ENCODE measurements at places on chromosomes 4 and X.

GRCh38 chrX:68571292-68571609 is 72.4 kb downstream of the YIPF6 start:
- DNase-seq, result no peak

- DNase-seq, result no peak
These were observed 5.1 kb downstream of the P2RY4 start for GRCh38 chrX:70254909-70255308.

DNA sequence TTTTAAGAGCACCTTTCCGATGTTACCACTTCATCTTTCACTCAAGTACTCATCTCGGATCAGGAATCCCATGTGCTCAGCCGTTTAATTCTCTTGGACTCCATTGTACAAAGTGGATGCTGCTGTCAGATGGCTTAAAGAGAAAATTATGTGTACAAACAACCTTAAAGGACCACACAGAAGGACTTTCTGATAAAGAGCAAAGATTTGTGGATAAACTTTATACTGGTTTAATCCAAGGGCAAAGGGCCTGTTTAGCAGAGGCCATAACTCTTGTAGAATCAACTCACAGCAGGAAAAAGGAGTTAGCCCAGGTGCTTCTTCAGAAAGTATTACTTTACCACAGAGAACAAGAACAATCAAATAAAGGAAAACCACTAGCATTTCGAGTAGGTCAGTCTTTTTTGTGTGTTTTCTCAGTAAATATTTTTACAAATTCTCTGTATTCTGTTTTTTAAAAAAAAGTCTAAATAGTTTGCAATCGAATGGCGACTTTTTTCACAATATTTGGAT is 20.1 kb downstream of the MMAA start:
- DNase-seq, result no peak

DNA sequence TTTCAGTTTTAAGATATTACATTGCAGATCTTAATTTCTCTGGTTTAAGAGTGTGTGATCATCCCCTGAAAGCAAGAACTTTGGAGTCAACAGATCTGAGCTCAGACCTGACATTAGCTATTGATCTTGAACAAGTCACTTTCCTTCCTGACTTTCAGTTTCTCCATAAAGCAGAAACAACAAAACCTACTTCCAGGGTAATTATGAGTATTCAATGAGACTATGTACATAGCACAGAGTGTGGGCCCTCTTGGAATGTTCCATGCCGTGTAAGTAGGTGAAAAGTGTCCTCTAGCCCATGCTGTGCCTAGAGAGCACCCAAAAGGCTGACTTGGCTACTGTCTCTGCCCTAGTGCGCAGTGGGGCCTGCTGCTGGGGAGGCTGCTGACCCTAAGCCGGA is 188.0 kb upstream of the RPL34 start:
- DNase-seq, result no peak

DNA sequence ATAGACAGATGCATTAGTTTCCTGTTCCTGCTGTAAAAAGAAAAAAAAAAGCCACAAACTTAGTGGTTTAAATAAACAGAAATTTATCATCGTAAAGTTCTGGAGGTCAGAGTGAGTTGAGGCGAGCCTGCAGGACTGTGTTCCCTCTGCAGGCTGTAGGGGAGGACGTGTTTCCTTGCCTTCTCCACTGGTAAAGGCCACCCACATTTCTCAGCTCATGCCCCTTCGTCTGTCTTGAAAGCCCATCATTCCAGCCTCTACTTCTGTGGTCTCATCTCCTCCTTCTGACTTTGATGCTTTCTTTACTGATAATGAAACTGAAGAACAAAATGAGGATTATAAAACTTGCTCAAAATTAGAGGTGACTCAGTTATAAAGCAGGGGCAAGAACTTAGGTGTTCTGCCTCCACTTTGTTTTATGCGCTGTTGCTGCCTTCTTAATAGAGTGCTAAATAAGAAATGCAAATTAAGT is 143.0 kb downstream of the STIM2 start:
- DNase-seq, result no peak

- peak; percentile 8 for DNase-seq
These were observed 80.3 kb upstream of the LSM6 start for GRCh38 chr4:146095091-146095690.

DNA sequence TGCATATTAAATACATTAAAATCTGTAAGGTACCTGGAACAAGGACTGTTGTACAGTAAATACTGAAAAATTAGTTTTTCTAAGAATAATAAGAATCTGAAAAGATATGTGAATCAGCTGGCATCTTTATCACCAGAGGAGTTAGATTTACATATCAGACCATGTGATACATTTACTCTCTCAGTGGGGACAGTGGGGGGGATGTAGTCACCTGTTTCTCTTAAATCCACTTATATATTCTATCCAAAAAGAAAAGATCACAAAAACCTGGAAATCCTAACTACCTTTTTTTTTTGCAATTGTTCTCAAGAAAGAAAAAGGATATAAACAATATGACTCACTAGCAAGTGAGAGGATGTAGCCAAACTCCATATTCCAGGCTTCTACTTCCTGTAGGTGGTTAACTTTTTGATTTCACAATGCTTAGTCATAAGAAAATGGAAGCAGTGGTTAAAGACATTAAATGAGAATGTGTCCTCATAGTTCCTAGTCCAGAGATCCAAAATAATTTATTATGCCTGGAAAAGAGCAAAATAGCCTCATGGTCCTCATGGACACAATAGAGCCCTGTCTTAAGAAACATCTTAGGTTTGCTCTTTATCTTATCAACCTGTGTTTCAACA is 22.5 kb upstream of the MYOZ2 start:
- no peak for DNase-seq

DNA sequence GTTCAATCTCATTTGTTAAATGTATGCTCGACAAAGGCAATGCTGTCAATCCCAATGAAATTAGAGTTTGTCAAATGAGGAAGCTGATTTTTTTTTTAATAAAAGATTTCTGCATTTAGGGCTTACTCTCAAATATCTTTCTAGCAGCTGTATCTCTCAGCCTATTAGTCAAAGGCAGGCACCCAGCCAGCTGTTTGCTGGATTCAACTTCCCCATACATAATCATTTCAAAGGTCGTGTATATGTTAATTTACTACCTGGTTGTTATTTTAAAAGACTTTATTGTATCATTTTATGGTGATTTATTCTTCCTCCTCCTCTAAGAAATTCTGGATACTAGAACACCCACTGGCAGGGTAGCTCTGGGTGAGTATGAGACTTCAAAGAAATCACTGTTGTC is 27.1 kb downstream of the RAI2 start:
- DNase-seq, result no peak

GRCh38 chr4:5678977-5679376 is 29.4 kb downstream of the EVC2 start:
- no peak for DNase-seq

GRCh38 chr4:89640620-89641366 is 196.2 kb downstream of the SNCA start:
- DNase-seq, result no peak

DNA sequence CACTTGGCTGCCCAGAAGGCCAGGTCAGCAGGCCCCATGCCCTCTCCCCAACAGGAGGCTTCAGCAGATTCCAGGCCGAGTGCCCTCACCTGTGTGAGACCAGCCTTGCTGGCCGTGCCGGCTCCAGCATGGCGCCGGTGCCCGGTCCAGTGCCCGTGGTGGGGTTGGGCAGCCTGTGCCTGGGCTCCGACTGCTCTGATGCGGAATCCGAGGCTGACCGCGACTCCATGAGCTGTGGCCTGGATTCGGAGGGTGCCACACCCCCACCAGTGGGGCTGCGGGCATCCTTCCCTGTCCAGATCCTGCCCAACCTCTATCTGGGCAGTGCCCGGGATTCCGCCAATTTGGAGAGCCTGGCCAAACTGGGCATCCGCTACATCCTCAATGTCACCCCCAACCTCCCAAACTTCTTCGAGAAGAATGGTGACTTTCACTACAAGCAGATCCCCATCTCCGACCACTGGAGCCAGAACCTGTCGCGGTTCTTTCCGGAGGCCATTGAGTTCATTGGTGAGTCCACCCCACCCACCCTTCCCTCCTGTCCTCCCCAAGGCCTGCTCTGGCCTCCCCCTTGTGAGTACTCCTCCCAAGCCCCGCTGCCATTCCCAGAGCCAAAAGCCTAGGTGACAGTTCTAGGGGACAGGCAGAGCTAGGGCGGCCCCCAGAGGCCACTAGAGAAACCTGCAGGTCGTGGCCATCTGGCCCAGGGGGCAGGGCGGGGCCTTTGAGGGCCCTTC is 2.3 kb downstream of the DUSP9 start:
- no peak for DNase-seq

DNA sequence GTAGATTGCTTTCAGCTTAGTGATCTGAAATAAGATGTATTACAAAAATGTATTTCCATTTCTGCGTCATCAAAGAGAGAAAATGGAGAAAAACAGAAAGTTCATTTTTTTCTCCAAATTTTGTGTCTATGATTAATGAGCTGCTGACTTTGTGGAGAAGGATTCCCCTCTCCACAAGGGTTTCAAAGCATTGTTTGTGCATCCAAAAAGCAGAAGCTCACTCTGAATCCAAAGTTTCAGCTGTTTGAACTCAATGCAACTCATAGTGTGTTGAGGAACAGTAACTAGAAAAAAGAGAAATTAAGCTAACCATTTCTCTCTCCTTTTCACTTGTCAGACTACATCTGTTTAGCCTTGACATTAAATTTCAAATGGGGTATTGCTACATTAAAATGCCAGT is 62.9 kb upstream of the SLC7A11 start:
- DNase-seq, result no peak

DNA sequence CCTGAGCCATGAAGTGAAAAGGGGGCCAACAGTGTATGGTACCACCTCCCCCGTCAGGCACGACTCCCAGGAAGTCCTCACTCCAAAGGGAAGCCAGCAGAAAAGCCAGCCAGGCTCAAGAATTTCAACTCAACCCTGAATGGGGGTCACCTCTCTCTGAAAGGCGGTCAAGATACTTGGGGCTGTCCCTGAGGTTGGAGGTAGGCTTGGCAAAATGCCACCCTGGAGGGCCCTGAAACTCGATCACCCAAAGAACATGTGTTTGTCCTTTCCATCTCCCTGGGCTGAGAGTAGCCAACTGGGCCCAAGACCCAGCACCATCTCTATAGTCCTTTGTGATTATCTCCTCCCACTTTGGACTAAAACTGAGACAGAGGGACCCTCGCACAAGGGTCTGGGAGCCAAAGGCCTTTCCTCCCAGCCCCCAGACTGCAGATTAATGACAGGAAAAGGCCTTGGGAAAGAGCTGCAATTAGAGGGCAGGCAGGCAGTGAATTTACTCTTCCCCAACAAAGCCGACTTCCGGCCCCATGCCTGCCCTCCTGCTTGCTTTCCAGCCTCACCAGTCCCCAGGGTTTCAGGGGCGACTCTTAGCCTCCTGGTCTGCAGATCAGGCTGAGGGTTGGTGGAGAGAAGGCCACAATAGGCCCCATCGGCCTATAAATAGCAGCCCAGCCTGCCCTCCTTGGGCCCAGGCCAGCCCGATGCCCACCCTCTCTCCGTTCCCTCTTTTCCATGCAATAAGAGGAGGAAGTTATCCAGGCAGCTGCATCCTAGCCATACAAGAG is 5.6 kb downstream of the SASH3 start:
- no peak for DNase-seq

- no peak for DNase-seq
These were observed 140.3 kb upstream of the ZXDB start for GRCh38 chrX:57451426-57452020.

DNA sequence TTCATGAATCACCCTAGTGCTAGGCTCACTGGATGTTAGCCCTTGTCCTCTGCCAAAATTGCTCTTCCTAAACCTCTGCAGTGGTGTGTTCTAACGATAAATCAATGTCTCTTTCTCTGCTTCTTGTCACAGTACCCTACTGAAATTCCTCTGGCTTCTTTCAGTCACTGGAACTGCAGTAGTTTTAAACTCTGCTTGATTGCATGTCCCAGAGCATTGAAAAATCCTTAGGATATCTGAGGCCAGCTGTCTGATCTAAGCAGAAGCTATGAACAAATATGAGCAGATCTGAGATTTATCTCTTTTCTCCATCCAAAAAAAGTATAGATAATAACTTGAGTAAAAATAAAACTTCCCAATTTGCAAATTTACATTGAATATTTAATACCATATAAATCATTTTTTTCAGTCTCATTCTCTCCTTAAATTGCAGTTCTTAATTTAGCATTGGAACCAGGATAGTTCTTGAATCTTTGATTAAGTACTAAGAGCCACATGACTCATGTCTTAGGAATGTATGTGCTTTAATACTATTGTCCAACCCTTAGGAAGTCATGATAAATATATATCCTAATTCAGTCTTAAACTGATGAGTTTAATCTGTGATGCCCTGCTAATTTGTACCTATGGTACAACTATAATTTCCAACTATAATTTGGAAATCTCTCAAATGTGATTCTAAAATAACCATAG is 169.7 kb downstream of the PDHA2 start:
- DNase-seq, result no peak

DNA sequence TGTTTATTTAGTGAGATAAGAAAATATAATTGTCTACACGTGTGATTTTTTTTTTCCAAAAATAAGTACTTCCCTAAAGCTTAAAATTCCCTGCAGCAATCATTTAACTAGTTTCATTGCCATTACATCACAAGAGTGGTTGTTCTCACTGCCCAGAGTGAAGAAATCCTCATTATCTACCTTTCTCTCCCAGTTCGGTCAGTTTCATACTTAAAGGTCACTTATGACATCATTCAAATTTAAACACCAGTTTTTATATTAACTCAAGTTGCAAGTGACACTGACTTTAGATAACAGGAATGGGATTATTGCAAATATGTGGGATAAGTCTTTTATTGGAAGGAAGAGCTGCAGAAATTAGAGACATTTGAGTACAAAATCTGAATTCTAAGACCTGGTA is 1699.8 kb upstream of the IGFBP7 start:
- DNase-seq, result no peak

DNA sequence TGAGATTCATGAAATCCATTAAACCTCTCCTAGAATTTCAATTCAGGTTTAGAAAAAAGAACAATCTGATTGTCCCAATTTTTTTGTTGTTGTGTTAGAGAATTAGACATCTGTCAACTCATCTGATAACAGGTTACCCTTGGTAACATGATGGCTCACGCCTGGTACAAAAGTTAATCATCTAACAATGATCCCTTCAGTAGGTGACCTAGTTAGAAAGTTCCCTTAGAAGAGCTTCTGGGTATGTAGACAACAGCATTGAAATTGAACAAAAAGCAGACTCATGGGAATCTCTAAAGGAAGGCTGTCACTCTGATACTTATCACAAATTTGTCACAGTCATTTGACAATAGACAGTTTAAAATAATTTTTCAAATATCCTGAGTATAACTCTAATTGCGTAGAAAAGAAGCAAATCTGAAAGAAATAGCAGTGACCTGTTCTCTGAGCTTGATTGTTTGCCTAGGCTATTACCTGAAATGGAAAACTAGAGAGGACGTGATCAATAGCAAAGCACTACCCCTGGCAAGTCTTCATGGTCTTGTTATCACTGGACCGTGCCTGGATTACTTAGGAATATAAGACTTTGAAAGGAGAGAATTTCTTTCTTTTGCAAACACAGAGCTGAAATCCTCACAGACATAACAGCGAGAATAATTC is 880.4 kb upstream of the AGA start:
- DNase-seq, result no peak

DNA sequence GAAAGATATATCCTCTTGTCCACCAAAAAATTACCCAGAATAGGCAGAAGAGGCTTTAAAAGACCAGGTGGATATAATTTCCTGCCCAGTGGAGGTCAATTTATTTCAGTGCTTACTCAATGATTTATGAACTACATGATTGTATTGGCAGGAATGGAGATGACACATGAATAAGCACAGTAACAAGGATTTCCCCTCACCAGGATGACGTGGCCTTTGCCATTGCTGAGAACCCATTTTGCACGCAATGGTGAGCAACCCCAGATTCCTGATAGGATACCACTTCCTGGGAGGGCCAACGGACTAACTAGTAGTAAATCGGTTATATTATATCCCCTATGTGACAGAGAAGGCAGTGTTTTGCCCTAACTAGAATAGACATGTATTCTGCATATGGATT is 11.6 kb upstream of the TTC29 start:
- DNase-seq, result no peak

Data from NCI-H2171 (cell line).